HuH-7 (cell line): ENCODE measurements at places on chromosomes 6 and 20.

DNA sequence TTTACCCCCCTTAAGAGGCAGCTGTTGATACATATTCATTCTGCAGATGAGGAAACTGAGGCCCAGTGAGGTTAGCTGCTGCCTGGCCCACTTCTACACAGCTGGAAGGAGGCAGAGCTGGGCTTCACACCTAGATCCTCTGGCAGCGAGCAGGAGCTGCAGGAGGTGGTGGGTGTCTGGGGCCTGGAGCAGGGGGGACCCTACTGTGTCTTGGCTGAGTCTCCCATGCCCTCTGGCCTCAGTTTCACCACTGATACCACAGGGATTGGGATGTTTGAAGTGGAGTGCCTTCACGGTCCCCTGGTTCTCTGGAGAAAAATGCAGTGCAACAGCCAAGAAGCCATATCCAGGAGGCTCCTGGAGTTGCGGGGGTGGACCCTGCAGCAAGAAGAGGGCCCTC, 8.2 kb upstream of the BPIFA2 start:
- DNase-seq = no peak

DNA sequence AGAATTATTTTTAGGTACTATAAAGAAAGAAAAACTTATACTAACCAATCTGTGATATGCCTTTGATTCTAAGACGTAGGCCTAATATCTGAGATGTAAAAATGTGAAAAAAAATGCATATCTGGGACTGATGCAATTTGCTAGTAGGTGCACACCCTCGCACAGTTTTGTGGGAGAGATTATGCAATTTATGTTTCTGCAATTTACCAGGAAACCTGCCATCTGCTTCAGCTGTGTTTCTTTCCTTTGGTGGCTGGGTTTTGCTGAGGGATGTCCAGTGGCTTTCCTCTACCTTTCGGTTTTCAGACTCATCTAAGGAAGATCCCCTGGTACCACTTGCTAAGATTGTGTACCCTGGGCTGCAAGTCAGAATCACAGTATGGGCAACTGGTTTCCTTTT, 186.9 kb downstream of the ZFP64 start:
- DNase-seq = no peak

GRCh38 chr20:57939499-57939898, 229.7 kb upstream of the PMEPA1 start:
- DNase-seq = no peak

GRCh38 chr6:28522594-28523240, 3.0 kb upstream of the GPX5 start:
- no peak for DNase-seq

DNA sequence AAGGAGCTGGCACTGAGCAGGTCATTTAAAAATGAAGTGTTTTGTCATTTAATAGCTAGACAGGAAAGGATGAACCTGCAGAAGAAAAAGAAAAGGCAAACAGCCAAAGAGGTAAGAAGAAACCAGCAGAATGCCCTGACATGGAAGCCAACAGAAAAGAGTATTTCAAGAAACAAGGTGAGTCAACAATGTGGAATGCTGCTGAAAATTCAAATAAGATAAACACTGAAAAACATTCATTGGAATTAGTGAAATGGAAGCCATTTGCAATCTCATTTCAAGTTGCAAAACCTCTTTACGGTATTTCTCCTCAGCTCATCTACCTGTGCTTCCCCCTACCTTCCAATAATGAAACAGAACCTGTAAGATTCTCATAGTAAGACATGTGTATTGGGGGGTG, 59.6 kb downstream of the RWDD2A start:
- DNase-seq = no peak
